Smooth muscle cell of the coronary artery (primary cell): ENCODE measurements at places on chromosomes 2 and 18. TPM values are rescaled to one million over a fixed set of nuclear protein-coding genes. Genes with fewer than 3 reads are reported as not detected.

The FRZB gene
- total RNA-seq, result under 0.01 TPM in 1 of 2 replicates, not detected in the other

The ATP5MC3 gene
- 72.4 and 104 TPM in 2 replicates for total RNA-seq

The SLC19A3 gene
- total RNA-seq, result 0.23 and 2.1 TPM in 2 replicates

The MOGAT1 gene
- not detected in 2 replicates for total RNA-seq

The MBD2 gene
- total RNA-seq, result 95.5 and 292 TPM in 2 replicates

The HOXD11 gene
- total RNA-seq, result not detected in 2 replicates

The MPP4 gene
- 0.47 and 1.4 TPM in 2 replicates for total RNA-seq

The HTR2B gene
- 14.8 and 35.6 TPM in 2 replicates for total RNA-seq

The LYPD6B gene
- total RNA-seq, result not detected in 2 replicates

The CNOT9 gene
- total RNA-seq, result 21.6 and 31.3 TPM in 2 replicates

The PLEKHH2 gene
- total RNA-seq, result 0.60 and 2.1 TPM in 2 replicates

The TCF23 gene
- 0.82 TPM in 1 of 2 replicates, not detected in the other for total RNA-seq

The GRP gene
- total RNA-seq, result not detected in 2 replicates

The INO80B gene
- total RNA-seq, result 9.2 and 41.0 TPM in 2 replicates

The COL4A4 gene
- total RNA-seq, result 6.8 and 18.7 TPM in 2 replicates

The CDH7 gene
- total RNA-seq, result not detected in 2 replicates

The AKAIN1 gene
- not detected in 2 replicates for total RNA-seq

The CYP26B1 gene
- 0.45 and 2.9 TPM in 2 replicates for total RNA-seq

The ATP6V1B1 gene
- 0.45 and 0.94 TPM in 2 replicates for total RNA-seq

The SKA1 gene
- 0.94 and 3.5 TPM in 2 replicates for total RNA-seq

The ZSCAN30 gene
- total RNA-seq, result 13.6 and 17.0 TPM in 2 replicates

The RGPD4 gene
- under 0.01 TPM in 1 of 2 replicates, not detected in the other for total RNA-seq

The NT5DC4 gene
- total RNA-seq, result not detected in 2 replicates

The EGR4 gene
- total RNA-seq, result not detected in 2 replicates

The C1QL2 gene
- total RNA-seq, result not detected in 2 replicates

The PUM2 gene
- total RNA-seq, result 23.8 and 31.3 TPM in 2 replicates

The RRM2 gene
- 0.35 and 6.3 TPM in 2 replicates for total RNA-seq

The CPO gene
- total RNA-seq, result 0.47 TPM in 1 of 2 replicates, not detected in the other

The EIF5B gene
- total RNA-seq, result 22.8 and 23.9 TPM in 2 replicates

The CDK15 gene
- total RNA-seq, result 0.08 and 0.23 TPM in 2 replicates

The ORMDL1 gene
- total RNA-seq, result 28.2 and 28.5 TPM in 2 replicates

The CXCR1 gene
- total RNA-seq, result not detected in 2 replicates

The MFSD2B gene
- 0.08 and 0.35 TPM in 2 replicates for total RNA-seq

The AFF3 gene
- total RNA-seq, result 0.08 and 0.12 TPM in 2 replicates

The POTEF gene
- total RNA-seq, result not detected in 2 replicates

The LINC00305 gene
- total RNA-seq, result not detected in 2 replicates

The LRATD1 gene
- 0.47 TPM in 1 of 2 replicates, not detected in the other for total RNA-seq

The GAL3ST2 gene
- 0.23 TPM in 1 of 2 replicates, not detected in the other for total RNA-seq

The CTNNA2 gene
- total RNA-seq, result under 0.01 TPM in 1 of 2 replicates, not detected in the other

The HK2 gene
- 30.7 and 110 TPM in 2 replicates for total RNA-seq

The LYPD6 gene
- total RNA-seq, result not detected in 2 replicates

The NDC80 gene
- total RNA-seq, result 0.47 and 6.8 TPM in 2 replicates

The SANBR gene
- total RNA-seq, result 8.5 and 15.0 TPM in 2 replicates

The KIAA2012 gene
- under 0.01 TPM in 1 of 2 replicates, not detected in the other for total RNA-seq

The TMX3 gene
- 61.6 and 63.5 TPM in 2 replicates for total RNA-seq

The SCYGR4 gene
- under 0.01 TPM in 1 of 2 replicates, not detected in the other for total RNA-seq

The CCDC102B gene
- total RNA-seq, result 7.6 and 16.9 TPM in 2 replicates

The MROH2A gene
- 0.15 TPM in 1 of 2 replicates, not detected in the other for total RNA-seq

The ZSWIM2 gene
- total RNA-seq, result not detected in 2 replicates

The TTN gene
- total RNA-seq, result 0.12 and 0.38 TPM in 2 replicates

The MYO5B gene
- total RNA-seq, result 0.53 TPM in 1 of 2 replicates, not detected in the other

The TBC1D8 gene
- 11.7 and 49.1 TPM in 2 replicates for total RNA-seq
